ENCODE measurements at places on chromosomes 11 and 22. TPM values are rescaled to one million over a fixed set of nuclear protein-coding genes. Genes with fewer than 3 reads are reported as not detected.

Gene AGBL2
- total RNA-seq: 1.8 TPM

Gene CCDC15
- 0.61 TPM for total RNA-seq

Gene GRM5
- not detected for total RNA-seq

Gene TRPM5
- not detected for total RNA-seq

Gene TSPAN18
- 2.4 TPM for total RNA-seq

Gene IL17RA
- 5.6 TPM for total RNA-seq

Gene RASSF10
- total RNA-seq: 10.3 TPM

Gene FOLR2
- total RNA-seq: not detected

Gene CALCB
- total RNA-seq: 0.07 TPM

Gene OR8D1
- not detected for total RNA-seq

Gene POU2F3
- total RNA-seq: not detected

Gene TPBGL
- 0.35 TPM for total RNA-seq

Gene MPEG1
- not detected for total RNA-seq

Gene C11orf97
- not detected for total RNA-seq

Gene ANO5
- 2.0 TPM for total RNA-seq

Gene C1QTNF4
- total RNA-seq: 0.08 TPM

Gene CASP5
- not detected for total RNA-seq

Gene ARHGEF17
- total RNA-seq: 10.9 TPM

Gene IFITM10
- 1.0 TPM for total RNA-seq

Gene MPZL3
- 0.38 TPM for total RNA-seq
